ENCODE measurements at places on chromosomes 1 and 21.

DNA sequence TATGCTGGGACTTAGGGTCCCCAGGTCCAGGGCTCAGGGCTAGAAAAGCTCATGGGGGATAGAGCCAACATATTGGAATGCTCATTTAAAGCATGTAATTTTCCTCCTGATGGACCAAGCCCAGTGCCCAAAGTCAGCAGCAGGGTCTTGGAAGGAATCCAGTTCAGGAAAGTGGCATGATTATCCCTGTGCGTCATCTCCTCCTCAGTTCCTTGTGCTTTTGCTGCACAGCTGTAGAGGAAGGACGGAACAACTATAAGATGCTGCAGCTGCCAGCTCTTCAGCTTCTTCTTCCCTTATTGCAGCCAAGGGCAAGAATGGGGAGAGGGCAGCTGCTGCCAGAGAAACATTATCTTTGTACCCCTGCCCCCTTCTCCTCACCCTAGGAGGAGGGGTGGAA, 58.4 kb downstream of the OVGP1 start:
- DNase-seq = no peak

DNA sequence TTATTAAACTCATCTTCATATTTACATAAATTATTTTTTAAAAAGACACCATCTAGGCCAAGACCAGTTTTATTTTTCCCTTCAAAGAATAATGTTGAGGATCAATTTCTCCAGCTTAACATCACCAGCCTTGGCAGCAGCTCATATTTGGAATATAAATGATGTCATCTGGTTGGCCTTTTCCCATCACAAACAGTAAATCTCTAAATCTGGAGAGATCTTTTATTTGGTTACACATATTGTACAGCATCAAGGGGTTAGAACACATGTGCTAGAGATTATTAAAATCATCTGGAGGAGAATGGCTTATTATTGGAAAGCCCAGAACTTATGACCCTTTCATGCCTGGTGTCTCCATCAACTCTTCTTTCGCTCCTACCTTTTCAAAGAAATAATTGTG, 508.8 kb downstream of the PLPP3 start:
- DNase-seq = no peak

GRCh38 chr1:162083273-162083672, 13.8 kb downstream of the NOS1AP start:
- no peak for DNase-seq

GRCh38 chr1:29708796-29709703, 472.7 kb downstream of the PTPRU start:
- DNase-seq = no peak

DNA sequence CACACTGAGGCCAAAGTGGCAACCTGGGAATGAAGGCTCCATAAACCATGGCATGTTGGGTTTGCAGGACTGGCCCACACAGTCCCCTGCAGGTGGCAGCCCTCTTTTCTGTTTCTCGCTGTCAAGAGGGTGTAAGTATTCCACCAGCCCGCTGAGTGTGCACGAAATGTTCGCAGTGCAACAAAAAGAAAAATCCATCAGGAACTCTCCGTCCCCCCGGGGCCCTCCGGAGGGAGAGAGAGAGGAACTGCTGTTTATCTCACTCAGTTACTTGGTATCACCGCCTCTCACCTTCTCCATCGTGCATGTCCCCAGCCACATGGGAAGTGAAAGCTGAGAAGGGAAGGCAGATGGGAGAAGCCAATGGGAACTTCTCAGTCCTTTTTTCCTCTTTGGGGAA, 38.3 kb downstream of the NCF2 start:
- no peak for DNase-seq

DNA sequence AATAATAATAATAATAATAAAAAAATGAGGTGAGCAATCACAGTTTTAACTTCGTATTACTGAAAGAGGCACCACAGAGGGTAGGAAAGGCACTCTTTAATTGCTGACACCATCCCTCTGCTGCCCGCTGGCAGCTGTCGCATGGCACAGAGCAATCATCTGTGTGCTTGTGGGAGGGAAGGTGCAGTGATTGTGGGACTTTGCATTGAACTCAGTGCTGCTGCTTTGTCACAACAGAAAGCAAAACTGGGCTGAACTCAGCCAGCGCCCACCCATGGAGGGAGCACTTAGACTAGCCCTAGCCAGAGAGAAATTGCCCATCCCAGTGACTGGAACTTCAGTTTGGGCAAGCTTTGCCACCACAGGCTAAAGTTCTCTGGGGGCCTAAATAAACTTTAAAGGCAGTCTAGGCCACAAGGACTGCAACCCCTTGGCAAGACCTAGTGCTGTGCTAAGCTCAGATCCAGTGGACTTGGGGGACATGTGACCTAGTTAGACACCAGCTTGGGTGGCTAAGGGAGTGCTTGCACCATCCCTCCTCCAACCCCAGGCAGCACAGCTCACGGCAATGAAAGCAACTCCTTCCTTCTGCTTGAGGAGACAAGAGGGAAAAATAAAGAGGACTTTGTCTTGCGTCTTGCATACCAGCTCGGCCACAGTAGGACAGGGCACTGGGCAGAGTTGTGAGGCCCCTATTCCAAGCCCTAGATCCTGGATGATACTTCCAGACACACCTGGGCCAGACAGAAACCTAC, 59.3 kb downstream of the WDR4 start:
- DNase-seq = no peak

DNA sequence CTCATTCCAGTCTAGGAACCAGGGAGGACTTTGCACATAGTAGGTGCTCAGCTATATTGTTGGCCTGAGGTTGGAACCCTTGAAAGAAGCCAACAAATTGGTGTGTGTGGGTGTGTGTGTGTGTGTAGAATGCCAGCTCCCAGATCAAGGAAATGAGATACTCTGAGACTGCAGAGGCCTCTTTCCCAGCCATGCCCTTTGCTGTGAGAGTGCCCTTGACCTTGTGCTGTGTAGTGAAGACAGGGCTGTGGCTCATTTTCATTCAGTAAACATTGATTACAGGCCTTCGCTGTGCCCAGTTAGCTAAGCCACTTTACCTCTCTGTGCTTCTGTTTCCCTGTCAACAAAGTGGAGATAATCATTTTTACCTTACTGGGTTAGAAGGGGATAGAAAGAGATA, 3.2 kb downstream of the CYP4B1 start:
- no peak for DNase-seq

DNA sequence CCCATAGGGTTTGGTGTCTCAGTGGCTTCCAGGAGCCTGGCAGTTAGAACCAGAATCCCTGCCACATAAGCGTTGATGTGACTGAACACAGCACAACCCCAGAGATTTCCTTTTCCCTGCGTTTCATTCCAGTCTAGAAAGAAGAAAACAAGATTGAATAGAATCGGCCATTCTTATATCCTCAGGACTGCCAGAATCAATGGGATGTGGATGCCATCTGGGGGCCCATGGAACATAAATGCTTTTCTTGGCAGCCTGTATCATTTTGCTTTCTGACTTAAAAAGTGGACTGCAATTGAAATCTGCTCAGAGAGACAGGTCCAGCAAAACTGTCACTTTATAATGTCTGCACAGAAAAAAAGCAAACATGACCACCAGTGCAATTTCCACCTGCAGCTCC, 80.3 kb downstream of the DISC1 start:
- DNase-seq = no peak

DNA sequence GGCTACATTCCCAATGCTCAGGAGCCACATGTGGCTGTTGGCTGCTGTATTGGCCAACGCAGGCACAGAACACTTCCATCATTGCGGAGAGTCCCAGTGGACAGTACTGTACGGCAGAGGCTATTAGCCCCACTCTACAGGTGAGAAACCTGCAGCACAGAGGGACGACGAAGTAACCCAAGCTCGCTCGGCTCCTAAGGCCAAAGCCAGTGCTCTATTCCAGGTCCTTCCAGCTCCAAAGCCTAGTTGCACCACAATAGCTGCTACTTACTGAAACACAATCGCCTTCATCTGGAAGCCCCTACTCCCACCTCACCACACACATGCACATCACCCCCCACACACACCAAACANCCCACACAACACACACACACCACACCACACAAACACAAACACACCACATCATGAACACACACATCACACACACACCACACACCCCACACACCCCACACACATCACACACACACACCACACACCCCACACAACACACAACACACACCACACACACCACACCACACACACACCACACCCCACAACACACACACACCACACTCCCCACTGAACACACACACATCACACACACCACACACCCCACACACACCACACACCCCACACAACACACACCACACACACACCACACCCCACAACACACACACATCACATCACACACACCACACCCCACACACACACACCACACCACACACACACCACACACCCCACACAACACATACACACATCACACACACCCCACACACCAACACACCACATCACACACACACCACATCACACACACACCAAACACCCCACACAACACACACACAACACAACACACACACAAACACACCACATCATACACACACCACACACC, 3.2 kb downstream of the LYPD8 start:
- no peak for DNase-seq

DNA sequence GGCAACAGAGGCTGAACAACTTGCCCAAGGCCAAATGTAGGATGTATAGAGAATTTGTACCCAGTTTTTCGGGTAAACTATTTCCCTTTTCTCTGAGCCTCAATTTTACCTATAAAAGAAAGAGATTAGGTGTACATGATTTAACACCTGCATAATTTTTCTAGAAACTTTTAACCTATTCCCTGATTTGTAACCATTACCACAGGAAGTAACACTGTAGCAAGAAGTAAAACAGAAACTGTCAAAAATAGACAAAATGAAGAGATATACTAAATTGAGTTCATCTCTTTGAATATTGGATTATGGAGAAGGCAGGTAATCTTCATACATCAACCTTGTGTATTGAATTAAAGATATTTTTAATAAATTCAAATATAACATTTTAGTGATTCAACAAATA, 136.2 kb downstream of the ZC3H11B start:
- DNase-seq = no peak

DNA sequence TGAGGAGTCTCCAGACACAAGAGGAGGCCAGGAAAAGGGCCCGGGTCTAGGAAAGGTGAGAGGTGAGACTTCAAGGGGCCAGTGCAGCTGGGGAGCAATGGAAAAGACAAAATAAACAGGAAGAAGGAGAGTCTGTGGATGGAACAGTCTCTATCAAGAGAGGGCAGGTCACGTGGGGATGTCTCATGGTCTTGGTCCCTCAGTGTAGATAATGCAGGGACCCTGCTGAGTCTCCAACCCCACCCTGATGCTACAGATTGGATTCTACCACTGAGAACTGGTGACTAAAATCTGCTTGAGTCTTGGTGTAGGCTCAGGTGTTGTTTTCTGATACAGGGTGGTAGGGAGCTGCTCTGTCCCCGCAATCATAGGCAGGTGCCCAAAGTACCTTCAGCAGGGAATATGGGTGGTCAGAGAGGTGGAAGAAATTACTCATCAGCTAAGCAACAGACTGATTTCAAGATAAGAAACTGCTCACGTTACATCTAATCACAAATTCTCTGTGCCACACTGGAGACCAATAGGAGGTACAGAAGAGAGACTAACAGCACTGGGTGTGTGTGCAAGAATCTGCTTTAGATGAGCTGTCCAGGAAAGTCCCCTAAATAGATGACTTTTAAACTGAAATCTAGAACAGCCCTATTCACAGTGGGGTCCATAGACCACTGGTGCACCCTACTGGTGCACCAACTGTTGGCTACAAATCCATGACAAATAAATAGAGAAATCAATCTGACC, 101.5 kb upstream of the TLR5 start:
- DNase-seq = peak; percentile 68

- DNase-seq = no peak
Observed at GRCh38 chr1:116929961-116930592, 20.4 kb downstream of the PTGFRN start.

DNA sequence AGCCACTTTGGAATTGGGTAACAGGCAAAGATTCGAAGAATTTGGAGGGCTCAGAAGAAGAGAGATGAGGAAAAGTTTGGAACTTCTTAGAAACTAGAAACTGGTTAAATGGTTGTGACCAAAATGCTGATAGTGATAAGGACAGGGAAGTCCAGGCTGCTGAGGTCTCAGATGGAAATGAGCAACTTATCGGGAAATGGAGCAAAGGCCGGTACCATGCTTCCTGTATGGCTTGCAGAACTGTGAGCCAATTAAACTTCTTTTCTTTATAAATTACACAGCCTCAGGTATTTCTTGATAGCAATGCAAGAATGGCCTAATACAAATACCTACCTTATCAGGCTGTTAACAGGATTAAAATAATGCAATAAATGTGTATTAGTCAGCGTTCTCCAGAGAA, 9.4 kb upstream of the TLR5 start:
- no peak for DNase-seq

DNA sequence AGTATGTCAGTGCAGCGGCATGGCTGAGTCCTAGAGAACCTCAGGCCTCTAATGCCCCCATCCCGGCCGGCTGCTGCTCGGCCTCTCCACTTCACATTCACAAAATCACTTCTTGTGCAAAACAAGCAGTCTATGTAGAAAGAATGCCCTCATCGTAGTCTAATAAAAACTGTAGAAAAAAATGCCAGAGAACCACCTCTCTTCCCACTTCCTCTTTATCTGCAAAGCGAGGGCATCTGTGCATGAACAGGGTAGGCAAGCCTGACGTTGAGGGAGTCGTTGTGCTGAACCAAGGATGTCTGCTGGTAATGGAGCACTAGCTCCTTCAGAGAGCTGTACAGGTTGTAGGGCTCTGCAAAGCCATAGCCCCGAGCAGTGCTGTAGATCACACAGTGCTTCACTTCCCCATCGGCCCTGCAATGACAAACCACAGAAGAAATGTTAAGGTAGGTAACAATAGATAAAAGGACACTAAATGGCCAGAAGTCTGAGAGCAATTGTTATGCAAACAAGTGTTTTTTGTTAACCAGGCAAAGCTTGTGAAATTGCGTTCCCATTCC, 88.9 kb downstream of the PIK3R3 start:
- DNase-seq = peak; percentile 27

- no peak for DNase-seq
Observed at GRCh38 chr1:182135946-182136345, 74.4 kb upstream of the ZNF648 start.

GRCh38 chr21:41139275-41139674, 28.7 kb upstream of the BACE2 start:
- no peak for DNase-seq

DNA sequence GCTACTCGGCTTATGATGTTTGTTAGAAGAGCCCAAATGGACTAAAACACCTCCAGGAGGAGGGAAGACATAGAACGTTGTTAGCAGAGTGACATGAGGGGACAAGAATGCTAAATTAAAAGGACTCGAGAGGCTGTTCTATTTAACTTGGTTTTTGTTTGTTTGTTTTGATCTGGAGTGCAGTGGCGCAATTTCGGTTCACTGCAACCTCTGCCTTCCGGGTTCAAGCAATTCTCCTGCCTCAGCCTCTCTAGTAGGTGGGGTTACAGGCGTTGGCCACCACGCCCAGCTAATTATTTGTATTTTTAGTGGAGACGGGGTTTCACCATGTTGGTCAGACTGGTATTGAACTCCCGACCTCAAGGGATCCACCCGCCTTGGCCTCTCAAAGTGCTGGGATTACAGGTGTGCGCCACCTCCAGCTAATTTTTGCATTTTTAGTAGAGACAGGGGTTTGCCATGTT, 5.1 kb upstream of the HNRNPU start:
- no peak for DNase-seq

GRCh38 chr1:172531412-172532182, 1.4 kb upstream of the SUCO start:
- no peak for DNase-seq

- DNase-seq = no peak
Observed at GRCh38 chr1:59236721-59237545, 60.0 kb upstream of the FGGY start.
